NCI-H1092 (cell line): ENCODE measurements at places on chromosomes 1 and 21.

GRCh38 chr1:26477446-26478152 lies 5.4 kb downstream of the HMGN2 start:
- no peak for DNase-seq

- DNase-seq = no peak
Observed at GRCh38 chr1:233473549-233474204, 140.2 kb upstream of the KCNK1 start.

DNA sequence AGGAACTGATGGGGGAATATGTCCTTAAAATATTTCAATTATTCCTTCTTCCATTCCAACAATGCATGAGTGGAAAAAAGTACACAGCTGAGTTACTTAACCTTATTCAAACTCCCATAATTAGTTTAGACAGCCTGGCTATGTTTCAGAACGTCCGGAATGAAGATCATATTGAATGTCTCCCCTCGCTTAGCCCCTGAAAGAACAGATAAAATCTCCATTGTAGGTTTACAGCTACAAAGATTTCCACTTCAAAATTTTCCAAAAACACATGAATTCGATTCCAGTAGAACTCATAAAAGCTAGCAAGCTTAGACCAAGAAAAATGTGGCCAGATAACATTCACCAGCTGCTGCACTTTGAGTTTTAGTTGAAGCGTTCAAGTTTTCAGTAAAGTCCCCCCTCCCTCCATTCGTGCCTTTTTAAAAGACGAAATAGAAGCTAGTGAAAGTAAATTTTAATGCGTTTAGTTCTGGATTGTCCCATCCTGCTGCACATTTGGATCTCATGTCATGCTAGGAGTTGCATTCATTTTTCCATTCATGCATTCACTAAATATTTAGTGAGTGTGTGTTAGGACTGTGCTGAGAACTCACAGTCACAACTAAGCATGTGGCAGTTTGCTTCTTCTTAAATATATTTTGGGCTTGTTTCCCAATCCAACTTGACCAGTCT lies 29.4 kb upstream of the SSX2IP start:
- DNase-seq = no peak

GRCh38 chr21:45698493-45699184 lies 55.1 kb downstream of the PCBP3 start:
- DNase-seq = no peak
